CD8-positive, alpha-beta memory T cell (primary cell): ENCODE measurements at places on chromosomes 4 and X. TPM values are rescaled to one million over a fixed set of nuclear protein-coding genes. Genes with fewer than 3 reads are reported as not detected.

DNA sequence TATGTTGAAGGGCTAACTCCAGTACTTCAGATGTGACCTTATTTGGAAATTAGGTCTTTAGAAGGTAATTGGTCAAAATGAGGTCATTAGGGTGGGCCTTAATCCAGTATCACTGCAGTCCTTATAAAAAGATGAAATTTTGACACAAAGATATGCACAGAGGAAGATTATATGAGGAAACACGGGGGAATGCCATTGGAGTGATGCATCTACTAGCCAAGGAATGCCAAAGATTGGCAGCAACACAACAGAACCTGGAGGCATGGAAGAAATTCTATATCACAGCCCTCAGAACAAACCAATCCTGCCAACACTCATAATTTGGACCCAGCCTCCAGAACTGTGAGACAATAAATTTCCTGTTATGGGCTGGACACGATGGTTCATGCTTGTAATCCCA, 17.6 kb downstream of the TRIM61 start:
- H3K36me3 ChIP-seq = no peaks in the 10 kb centered on the region
- H3K4me1 ChIP-seq = no peaks in the 10 kb centered on the region
- H3K4me3 ChIP-seq = no peak overlapping the region
- H3K27ac ChIP-seq = no peak overlapping the region

GRCh38 chrX:39814391-39814790, 283.4 kb downstream of the BCOR start:
- H3K27ac ChIP-seq = no peak overlapping the region
- H3K4me1 ChIP-seq = no peaks in the 10 kb centered on the region
- no peaks in the 10 kb centered on the region for H3K27me3 ChIP-seq
- no peaks in the 10 kb centered on the region for H3K36me3 ChIP-seq
- no peak overlapping the region for H3K4me3 ChIP-seq
- DNase-seq = peak; percentile 43

DNA sequence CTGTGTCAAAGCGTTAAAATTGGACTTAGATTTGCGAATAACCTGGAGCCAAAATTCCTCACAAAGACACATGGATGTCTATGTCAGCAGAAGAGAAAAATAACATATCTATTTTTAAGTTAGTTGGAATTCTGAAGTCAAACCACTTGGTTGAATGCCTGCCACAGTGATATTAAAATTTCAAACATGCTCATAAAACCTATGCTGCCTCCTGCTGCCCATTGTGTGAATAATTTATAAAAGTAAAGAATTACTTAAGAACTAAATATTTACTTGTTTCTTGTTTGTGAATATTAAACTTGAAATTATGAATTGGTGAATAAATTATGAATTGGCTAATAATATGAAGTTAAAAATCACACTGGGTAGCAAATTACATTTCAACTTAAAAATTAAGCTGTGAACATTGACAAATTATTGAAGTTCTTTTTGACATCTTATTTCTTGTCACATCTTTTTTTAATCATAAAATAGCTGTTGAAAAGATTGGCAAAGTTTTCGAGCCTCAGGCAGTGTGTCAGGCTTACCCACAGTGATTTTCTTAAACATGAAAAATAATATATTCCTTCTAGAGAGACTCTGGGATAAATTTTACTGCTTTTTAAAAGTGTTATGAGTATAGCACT, 35.4 kb downstream of the FABP2 start:
- H3K4me3 ChIP-seq = no peak overlapping the region
- DNase-seq = peak; percentile 36
- H3K27ac ChIP-seq = no peak overlapping the region
- no peaks in the 10 kb centered on the region for H3K36me3 ChIP-seq
- no peaks in the 10 kb centered on the region for H3K27me3 ChIP-seq
- peaks cover 9% of the 10 kb centered on the region for H3K4me1 ChIP-seq

Gene GASK1B
- total RNA-seq = 0.29 TPM

Gene SORCS2
- total RNA-seq = not detected

- no peak overlapping the region for H3K27ac ChIP-seq
- no peaks in the 10 kb centered on the region for H3K36me3 ChIP-seq
- H3K4me1 ChIP-seq = no peaks in the 10 kb centered on the region
- H3K27me3 ChIP-seq = peaks cover 7% of the 10 kb centered on the region
Measured at GRCh38 chr4:80226094-80226493, 28.8 kb downstream of the PRDM8 start.

Gene NXF2
- not detected for total RNA-seq

DNA sequence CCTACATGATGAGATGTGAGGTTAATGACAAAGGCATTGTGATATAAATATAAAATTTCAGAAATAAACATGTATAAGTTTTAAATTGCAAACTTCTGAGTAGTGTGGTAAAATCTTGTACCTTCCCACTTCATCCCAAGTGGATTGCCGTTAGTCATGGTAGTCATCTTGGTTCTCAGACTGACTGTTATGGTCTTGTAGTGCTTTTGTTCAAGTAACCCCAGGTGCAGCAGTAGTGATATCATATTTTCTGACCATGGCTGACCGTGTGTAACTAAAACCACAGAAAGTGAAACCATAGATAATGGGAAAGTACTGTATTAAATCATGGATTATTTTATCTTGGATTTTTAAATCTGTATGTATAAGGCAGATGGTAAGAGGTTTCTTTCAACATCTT, 74.8 kb upstream of the SLIT2 start:
- H3K27ac ChIP-seq = no peak overlapping the region
- H3K36me3 ChIP-seq = no peaks in the 10 kb centered on the region
- H3K27me3 ChIP-seq = no peaks in the 10 kb centered on the region
- no peaks in the 10 kb centered on the region for H3K4me1 ChIP-seq
- no peak overlapping the region for H3K4me3 ChIP-seq

Gene ADAM29
- not detected for total RNA-seq

DNA sequence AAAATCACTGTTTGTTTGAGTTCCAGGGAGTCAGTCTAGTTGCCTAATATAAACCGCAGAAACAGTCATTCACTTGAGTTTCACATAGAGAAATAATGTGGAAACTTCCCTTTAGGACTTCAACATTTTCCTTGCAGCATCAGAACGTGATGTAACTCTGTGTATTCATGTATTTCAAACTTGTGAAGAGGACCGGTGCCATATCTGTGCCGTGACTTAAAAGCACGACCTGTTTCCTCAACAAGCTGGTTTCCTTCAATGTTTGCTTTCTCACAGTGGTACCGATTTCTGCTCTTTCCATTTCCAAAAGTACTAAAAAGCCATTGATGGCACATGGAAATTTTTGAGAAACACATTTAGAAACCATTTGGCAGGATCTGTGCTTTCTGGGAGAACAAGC, 166.6 kb upstream of the RAPGEF2 start:
- no peak overlapping the region for H3K4me3 ChIP-seq
- H3K4me1 ChIP-seq = no peaks in the 10 kb centered on the region
- H3K27me3 ChIP-seq = no peaks in the 10 kb centered on the region
- H3K27ac ChIP-seq = no peak overlapping the region
- no peak for DNase-seq
- H3K36me3 ChIP-seq = no peaks in the 10 kb centered on the region

DNA sequence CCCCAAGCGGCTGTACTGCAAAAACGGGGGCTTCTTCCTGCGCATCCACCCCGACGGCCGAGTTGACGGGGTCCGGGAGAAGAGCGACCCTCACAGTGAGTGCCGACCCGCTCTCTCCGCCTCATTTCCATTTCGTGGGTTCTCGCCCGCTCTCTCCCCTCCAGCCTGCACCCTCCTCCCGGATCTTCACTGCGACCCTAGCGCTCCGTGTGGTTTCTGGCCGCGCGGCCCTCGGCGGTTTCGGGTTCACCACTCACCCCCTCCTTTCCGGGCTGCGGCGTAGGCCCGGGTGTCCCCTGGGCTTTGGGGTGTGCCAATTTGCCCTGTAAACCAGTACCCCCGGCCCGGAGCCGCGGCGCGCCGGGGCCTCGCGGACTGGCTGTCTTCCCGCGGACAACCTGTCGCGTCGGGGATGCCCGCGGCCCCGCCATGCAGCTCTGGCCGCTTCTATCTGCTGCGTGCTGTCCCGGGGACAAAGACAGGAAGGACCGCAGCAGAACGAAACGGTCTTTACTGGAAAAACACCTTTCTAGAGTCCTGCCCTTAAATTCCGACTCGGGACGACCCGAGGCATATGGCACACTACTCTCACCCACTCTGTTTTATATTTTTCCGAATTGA, 737 bp downstream of the FGF2 start:
- no peak for DNase-seq
- peak overlapping the region; percentile 33 for H3K27ac ChIP-seq
- peaks cover 18% of the 10 kb centered on the region for H3K27me3 ChIP-seq
- H3K4me3 ChIP-seq = peak overlapping the region; percentile 43
- peaks cover 8% of the 10 kb centered on the region for H3K4me1 ChIP-seq

DNA sequence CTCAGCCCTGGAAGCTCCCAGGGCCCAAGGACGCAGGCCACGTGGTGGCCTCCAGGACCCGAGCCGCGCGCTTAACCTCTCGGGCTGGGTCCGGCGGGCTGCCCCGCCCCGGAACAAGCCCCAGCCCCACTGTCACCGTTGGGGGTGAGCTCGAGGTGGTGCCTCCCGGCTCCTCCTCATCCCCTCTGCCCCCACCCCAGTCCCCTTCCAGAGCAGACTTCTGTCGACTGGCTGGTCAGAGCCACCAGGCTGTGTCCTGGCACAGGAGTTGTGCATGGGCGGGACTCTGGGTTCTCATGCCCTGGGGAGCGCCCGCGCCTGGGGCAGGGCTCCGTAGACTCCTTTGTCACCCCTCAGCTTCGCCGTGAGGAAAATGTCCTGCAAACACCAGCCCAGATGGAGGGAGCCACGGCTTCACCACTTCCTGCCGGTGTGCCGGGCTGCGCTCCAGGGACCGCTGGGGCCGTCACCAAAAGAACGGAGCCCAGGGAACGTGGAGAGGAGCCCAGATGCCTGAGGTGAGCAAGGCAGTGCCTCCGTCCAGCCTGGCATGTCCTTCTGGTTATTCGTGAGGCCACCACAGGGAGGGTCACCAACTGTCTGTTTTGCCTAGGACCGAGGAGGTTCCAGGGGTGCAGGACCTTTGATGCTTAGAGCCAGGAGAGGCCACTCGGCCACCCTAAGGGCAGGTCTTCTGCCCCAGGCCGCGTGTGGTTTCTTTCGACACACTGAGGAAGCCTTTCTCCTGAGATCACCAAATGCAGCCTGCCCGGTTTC, 7.1 kb upstream of the RGS12 start:
- H3K4me3 ChIP-seq = no peak overlapping the region
- H3K4me1 ChIP-seq = no peaks in the 10 kb centered on the region
- H3K27ac ChIP-seq = no peak overlapping the region
- no peaks in the 10 kb centered on the region for H3K36me3 ChIP-seq
- peaks cover 4% of the 10 kb centered on the region for H3K27me3 ChIP-seq

DNA sequence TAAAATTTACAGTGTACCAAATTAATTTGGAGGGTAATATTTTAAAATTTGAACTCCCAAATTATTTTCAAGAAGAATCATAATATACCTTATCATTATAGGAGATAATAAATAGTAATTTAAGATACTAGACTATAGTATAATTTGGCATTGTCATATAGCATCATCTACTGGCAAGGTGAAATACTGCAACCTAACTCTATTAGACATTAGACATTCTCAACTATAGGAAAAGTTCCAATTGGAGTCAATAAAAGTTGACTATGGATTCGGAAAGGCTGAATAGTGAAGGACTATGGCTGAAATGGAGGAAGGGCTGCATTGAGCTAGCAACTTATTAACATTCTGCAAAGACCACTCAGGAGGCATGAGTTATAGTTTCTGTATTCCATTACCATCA, 113.0 kb downstream of the PRDM5 start:
- H3K27me3 ChIP-seq = no peaks in the 10 kb centered on the region
- H3K4me1 ChIP-seq = no peaks in the 10 kb centered on the region
- no peak overlapping the region for H3K4me3 ChIP-seq
- DNase-seq = no peak
- H3K36me3 ChIP-seq = no peaks in the 10 kb centered on the region

DNA sequence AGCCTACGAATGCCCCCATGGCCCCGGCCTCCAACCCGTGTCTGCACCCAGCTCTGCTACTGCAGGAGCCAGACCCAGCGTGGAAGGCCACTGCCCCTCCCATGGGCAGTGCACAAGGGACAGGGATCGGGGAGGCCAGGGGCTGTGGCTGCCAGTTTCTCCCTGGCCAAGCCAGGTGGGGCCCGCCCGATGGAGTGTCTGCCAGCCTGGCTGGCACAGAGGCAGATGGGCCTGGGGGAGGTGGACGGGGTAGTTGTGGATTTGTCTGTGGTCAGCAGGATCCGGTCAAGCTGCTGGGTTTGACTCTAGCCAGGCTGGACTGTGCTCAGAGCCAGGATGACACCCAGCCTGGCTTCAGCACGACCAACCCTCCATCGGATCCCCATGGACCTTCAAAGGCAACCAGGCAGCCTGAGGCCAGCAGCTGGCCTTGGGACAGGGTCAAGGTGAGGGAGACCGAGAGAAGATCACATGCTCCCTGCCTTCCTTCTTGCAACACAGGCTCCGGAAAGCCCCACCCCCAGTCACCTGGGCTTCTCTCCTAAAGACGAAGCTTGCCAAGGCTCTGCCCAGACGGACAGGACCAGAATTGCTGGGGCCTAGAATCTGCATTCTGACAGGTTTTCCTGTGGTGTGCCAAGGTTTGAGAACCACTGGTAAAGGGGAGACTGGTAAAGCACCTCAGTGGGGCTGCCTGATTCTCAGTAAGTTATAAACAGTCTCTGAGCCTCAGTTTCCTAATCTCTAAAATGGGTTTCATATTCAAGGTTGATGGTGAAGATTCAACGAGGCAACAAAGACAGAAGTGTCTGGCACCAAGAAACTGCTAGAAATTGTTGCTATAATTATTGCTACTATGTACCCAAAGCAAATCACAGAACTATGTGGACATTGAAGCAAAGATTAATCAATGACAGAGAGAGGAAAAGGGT, 78.6 kb downstream of the PPP2R2C start:
- H3K27ac ChIP-seq = no peak overlapping the region
- no peaks in the 10 kb centered on the region for H3K4me1 ChIP-seq
- H3K27me3 ChIP-seq = no peaks in the 10 kb centered on the region
- no peaks in the 10 kb centered on the region for H3K36me3 ChIP-seq
- H3K4me3 ChIP-seq = no peak overlapping the region

Gene VCX
- not detected for total RNA-seq

DNA sequence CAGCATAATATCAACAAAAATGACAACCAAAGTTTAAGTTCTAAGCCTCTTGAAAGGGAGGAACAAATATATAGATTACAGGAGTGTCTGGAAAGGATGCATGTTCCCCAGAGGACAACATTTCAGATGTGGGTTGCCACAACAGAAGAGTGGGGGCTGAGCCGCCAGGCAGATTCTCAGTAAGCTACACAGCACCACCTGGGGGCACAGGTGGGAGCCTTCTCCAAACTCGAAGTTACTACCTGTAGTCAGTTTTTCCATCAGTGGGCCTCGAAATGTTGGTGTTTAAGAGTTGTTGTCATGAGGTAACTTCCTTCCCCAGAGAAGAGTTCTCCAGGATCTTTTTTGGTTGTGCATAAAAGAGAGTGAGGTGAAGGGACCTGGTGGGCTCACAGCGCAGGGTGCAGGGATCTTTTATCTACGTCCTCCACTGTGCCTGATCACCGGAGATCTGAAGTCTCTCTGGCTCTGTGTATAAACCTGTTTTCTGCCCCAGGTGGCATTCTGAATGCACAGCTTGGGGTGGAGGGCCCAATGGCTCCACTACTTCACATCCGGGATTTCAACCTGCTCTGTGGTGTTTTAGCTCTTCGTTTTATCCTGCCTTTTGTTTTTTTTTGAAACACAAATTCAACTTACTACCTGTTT, 58.4 kb upstream of the STS start:
- H3K27ac ChIP-seq = no peak overlapping the region
- H3K36me3 ChIP-seq = no peaks in the 10 kb centered on the region
- H3K4me1 ChIP-seq = peaks cover 13% of the 10 kb centered on the region
- DNase-seq = no peak

Gene USP51
- total RNA-seq = 0.89 TPM

- DNase-seq = no peak
- H3K36me3 ChIP-seq = no peaks in the 10 kb centered on the region
- no peaks in the 10 kb centered on the region for H3K27me3 ChIP-seq
- H3K27ac ChIP-seq = no peak overlapping the region
Measured at GRCh38 chrX:122835886-122836285, 348.2 kb upstream of the GRIA3 start.
